ENCODE measurements at places on chromosomes 13 and 19. TPM values are rescaled to one million over a fixed set of nuclear protein-coding genes. Genes with fewer than 3 reads are reported as not detected.
A peak's percentile ranks its signal among the peaks of the same experiment; 100 is the strongest.

The LSM7 gene
- total RNA-seq: 284 TPM

The ZNF57 gene
- total RNA-seq: 7.8 TPM

The KANK3 gene
- total RNA-seq: 0.40 TPM

The ZNF534 gene
- total RNA-seq: 0.29 TPM

The OR7C1 gene
- total RNA-seq: 0.16 TPM

The TYROBP gene
- 2.7 TPM for total RNA-seq

The ZNF154 gene
- 0.07 TPM for total RNA-seq

GRCh38 chr19:54352041-54352440 is 12.7 kb downstream of the LAIR1 start:
- H3K4me1 ChIP-seq: no peaks in the 10 kb centered on the region
- no peaks in the 10 kb centered on the region for H3K36me3 ChIP-seq
- H3K27me3 ChIP-seq: peaks cover 8% of the 10 kb centered on the region
- no peak overlapping the region for H3K27ac ChIP-seq
- no peak overlapping the region for H3K4me3 ChIP-seq

GRCh38 chr19:4980067-4980466 is 11.2 kb downstream of the KDM4B start:
- H3K36me3 ChIP-seq: peaks cover 19% of the 10 kb centered on the region
- no peak overlapping the region for H3K27ac ChIP-seq
- peaks cover under 1% of the 10 kb centered on the region for H3K4me1 ChIP-seq
- DNase-seq: no peak

GRCh38 chr19:8045872-8046568 is 6.5 kb upstream of the CCL25 start:
- no peaks in the 10 kb centered on the region for H3K36me3 ChIP-seq
- no peak overlapping the region for H3K27ac ChIP-seq
- H3K27me3 ChIP-seq: no peaks in the 10 kb centered on the region
- H3K4me3 ChIP-seq: no peak overlapping the region
- peaks cover 13% of the 10 kb centered on the region for H3K4me1 ChIP-seq

DNA sequence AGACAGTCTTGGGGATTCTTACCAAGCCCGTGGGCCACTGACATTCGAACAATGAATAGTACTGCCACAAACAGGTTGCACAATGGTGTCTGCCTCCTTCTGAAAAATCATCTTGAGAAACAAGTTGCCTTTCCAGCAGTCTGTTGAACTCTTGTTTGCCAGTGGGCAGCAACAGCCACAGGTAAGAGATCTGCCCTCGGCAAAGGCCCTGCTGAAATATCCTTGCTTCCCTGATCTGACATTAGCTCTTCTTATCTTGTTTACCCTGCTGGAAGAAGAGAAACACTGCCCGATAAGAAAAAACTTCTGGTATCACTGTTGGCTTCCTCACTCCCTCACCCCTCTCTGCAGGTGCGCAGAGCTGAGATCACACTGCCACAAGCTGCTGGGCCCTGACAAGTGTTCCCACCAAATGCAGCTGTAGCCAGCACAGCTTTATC is 2.0 kb downstream of the DOCK9 start:
- H3K4me3 ChIP-seq: no peak overlapping the region
- no peaks in the 10 kb centered on the region for H3K27me3 ChIP-seq
- no peaks in the 10 kb centered on the region for H3K36me3 ChIP-seq
- peak overlapping the region; percentile 23 for H3K27ac ChIP-seq

- peaks cover 2% of the 10 kb centered on the region for H3K27me3 ChIP-seq
- no peak for DNase-seq
- H3K4me1 ChIP-seq: no peaks in the 10 kb centered on the region
- no peak overlapping the region for H3K4me3 ChIP-seq
Measured at GRCh38 chr19:5778402-5778801, 6.1 kb downstream of the PRR22 start.

DNA sequence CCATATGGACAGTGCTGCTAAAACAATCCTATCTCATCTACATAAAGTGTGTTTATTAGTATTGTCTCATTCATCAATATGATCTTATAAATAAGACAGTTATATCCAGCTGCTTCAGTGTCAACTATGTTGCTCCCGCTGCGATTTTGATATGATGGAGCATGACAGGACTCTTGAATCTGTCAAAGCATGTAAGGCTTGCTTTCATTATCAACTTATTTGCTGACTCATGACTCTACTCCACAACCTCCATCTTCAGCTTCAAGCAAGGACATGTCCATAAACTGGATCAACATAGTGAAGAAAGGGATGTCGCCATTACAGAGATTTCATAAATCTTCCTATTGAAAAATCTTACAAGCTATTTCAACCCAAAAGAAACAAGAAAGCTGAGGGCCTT is 2812.6 kb downstream of the PCDH9 start:
- DNase-seq: no peak
- H3K4me1 ChIP-seq: no peaks in the 10 kb centered on the region
- no peak overlapping the region for H3K4me3 ChIP-seq
- no peak overlapping the region for H3K27ac ChIP-seq
- no peaks in the 10 kb centered on the region for H3K36me3 ChIP-seq
- no peaks in the 10 kb centered on the region for H3K27me3 ChIP-seq

DNA sequence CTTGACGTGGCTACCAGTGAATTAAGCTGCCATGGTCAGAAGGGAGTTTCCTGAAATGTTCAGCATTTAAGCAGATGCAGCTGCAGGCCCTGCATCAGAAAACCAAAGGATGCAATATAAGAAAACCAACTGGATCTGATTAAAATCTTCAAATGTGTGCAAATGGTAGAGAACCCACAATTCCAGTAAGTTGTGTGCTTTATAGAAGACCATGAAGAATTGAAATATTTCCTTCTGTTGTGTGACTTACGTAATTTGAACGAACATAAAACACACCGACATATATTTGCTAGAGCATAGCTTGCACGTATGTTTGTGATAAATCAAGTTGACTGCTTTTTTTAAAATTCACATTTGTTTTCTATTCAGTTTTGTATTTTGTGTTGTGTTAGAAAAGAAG is 191.4 kb downstream of the COL4A1 start:
- no peaks in the 10 kb centered on the region for H3K4me1 ChIP-seq
- H3K27me3 ChIP-seq: peaks cover 15% of the 10 kb centered on the region
- H3K27ac ChIP-seq: no peak overlapping the region

DNA sequence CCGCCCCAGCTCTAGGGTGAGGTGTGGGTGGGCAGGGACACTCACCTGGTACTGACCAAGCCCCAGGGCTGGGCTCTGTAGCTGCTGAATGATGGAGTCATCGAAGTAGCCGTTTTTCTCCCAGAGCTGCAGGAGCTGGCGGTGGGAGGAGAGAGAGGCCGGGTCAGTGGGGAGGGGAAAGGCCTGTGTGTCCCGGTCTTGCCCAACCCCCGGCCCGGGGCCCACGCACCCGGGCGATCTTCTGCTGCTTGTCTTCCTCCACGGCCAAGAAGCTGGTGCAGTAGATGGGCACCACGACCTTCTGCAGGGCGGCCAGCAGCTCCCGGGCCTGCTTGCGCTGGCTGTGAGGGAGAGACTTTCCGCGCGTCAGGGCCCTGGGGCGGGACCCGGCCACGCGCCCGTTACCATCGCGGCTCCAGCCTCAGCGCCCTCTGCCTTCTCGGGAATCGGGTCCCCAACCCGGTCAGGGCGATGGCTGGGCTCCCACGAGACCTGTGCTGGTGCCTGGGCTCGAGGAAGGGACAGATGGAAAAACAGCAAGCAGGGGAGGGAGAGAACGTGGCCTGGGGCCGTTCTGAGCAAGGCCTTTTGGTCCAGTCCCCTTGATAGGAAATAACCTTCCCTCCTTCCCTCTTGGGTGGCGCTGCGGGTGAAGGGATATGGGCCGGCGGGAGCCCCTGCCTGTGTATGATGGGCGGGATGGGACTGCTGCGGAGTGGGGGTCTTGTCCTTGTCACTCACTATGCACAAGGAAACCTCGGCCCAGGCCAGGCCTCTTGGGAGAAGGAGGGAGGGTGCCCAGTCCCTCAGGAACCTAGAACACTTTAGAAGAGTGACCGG is 11.5 kb downstream of the CHERP start:
- H3K27me3 ChIP-seq: no peaks in the 10 kb centered on the region
- DNase-seq: peak; percentile 13
- H3K4me3 ChIP-seq: no peak overlapping the region
- peaks cover 99% of the 10 kb centered on the region for H3K36me3 ChIP-seq
- H3K27ac ChIP-seq: no peak overlapping the region
- H3K4me1 ChIP-seq: no peaks in the 10 kb centered on the region

DNA sequence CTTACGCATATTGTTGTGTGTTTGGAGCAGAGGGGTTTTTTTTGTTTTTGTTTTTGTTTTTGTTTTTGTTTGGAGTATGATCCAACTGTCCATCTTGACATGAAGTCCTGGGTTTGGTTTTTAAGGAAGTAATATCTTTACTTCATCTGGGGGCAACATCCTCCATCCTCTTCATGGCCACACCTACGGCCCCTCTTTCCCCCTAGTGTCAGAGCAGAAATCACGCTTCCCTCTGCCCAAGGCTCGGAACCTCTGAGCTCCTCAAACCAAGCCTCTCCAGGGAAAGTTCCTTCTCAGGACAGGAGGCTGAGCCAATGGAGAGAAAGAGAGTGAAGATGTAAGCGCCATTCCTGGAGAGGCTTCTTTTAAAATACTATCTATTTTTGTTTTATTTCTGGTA is 58.6 kb upstream of the PDX1 start:
- H3K27ac ChIP-seq: no peak overlapping the region
- H3K36me3 ChIP-seq: no peaks in the 10 kb centered on the region
- DNase-seq: no peak
- H3K4me1 ChIP-seq: no peaks in the 10 kb centered on the region

DNA sequence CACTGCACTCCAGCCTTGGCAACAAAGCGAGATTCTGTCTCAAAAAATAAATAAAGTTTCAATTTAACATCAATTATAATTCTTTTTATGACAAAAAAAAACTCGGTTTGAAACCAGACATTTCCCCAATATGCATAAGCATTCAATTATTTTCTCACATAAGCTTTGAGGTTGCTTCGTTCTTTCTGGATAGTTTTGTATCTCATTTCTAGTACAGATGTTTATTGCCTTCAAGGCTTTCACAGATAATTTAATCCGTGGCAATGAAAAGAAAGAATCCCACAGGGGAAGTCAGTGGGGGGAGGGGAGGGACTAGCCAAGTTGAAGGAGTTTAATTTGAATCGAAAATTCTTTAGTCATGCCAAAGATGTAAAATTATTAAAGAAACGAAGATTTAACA is 29.6 kb upstream of the TSC22D1 start:
- no peak for DNase-seq
- no peak overlapping the region for H3K4me3 ChIP-seq
- no peaks in the 10 kb centered on the region for H3K4me1 ChIP-seq
- H3K36me3 ChIP-seq: no peaks in the 10 kb centered on the region
- H3K27me3 ChIP-seq: no peaks in the 10 kb centered on the region

- H3K27ac ChIP-seq: no peak overlapping the region
- H3K4me1 ChIP-seq: no peaks in the 10 kb centered on the region
- H3K27me3 ChIP-seq: no peaks in the 10 kb centered on the region
Measured at GRCh38 chr13:74575729-74576125, 441.5 kb upstream of the KLF12 start.

GRCh38 chr13:48741377-48741776 is 87.6 kb downstream of the CYSLTR2 start:
- no peak overlapping the region for H3K27ac ChIP-seq
- no peaks in the 10 kb centered on the region for H3K4me1 ChIP-seq
- no peaks in the 10 kb centered on the region for H3K36me3 ChIP-seq
- no peak for DNase-seq

GRCh38 chr13:97913206-97913605 is 40.3 kb upstream of the IPO5 start:
- H3K27me3 ChIP-seq: no peaks in the 10 kb centered on the region
- no peaks in the 10 kb centered on the region for H3K4me1 ChIP-seq
- no peak for DNase-seq
- H3K27ac ChIP-seq: no peak overlapping the region

GRCh38 chr13:26500618-26501320 is 56.7 kb upstream of the WASF3 start:
- H3K4me1 ChIP-seq: no peaks in the 10 kb centered on the region
- H3K27ac ChIP-seq: no peak overlapping the region
- H3K4me3 ChIP-seq: no peak overlapping the region
- no peaks in the 10 kb centered on the region for H3K27me3 ChIP-seq

- H3K27me3 ChIP-seq: no peaks in the 10 kb centered on the region
- H3K27ac ChIP-seq: no peak overlapping the region
- no peaks in the 10 kb centered on the region for H3K36me3 ChIP-seq
- DNase-seq: no peak
Measured at GRCh38 chr13:48729856-48730255, 76.1 kb downstream of the CYSLTR2 start.

- no peaks in the 10 kb centered on the region for H3K27me3 ChIP-seq
- no peaks in the 10 kb centered on the region for H3K4me1 ChIP-seq
- H3K36me3 ChIP-seq: no peaks in the 10 kb centered on the region
- no peak overlapping the region for H3K27ac ChIP-seq
Measured at GRCh38 chr13:113827021-113827420, 36.9 kb downstream of the GAS6 start.

- no peak for DNase-seq
- no peak overlapping the region for H3K4me3 ChIP-seq
- H3K36me3 ChIP-seq: peaks cover 23% of the 10 kb centered on the region
- H3K27me3 ChIP-seq: no peaks in the 10 kb centered on the region
- H3K27ac ChIP-seq: peak overlapping the region; percentile 87
- peaks cover 18% of the 10 kb centered on the region for H3K4me1 ChIP-seq
Measured at GRCh38 chr19:39969266-39969665, 1.7 kb upstream of the PSMC4 start.

DNA sequence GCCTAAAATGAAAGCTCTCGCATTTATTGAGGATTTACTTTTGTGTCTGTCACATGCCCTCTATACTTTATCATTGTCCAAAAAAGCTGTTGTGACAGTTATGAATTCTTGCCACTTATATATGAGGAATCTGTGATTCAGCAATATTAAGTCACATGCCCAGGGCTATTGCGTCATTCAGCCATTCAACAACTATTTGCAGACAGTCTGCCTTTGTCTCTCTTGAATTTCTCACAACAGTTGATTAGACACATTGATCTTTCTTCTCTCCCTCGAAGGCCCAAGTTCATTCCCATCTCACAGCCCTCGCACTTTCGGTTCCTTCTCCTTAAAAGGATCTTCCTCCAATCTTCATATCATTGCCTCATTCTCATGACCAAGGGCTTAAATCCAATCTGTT is 342.6 kb downstream of the MZT1 start:
- no peaks in the 10 kb centered on the region for H3K36me3 ChIP-seq
- H3K4me3 ChIP-seq: no peak overlapping the region
- no peaks in the 10 kb centered on the region for H3K4me1 ChIP-seq
- no peak for DNase-seq
- no peak overlapping the region for H3K27ac ChIP-seq
- no peaks in the 10 kb centered on the region for H3K27me3 ChIP-seq

- no peaks in the 10 kb centered on the region for H3K27me3 ChIP-seq
- no peak for DNase-seq
- H3K36me3 ChIP-seq: no peaks in the 10 kb centered on the region
- H3K4me3 ChIP-seq: no peak overlapping the region
- no peak overlapping the region for H3K27ac ChIP-seq
Measured at GRCh38 chr13:34719060-34719875, 222.8 kb upstream of the NBEA start.

DNA sequence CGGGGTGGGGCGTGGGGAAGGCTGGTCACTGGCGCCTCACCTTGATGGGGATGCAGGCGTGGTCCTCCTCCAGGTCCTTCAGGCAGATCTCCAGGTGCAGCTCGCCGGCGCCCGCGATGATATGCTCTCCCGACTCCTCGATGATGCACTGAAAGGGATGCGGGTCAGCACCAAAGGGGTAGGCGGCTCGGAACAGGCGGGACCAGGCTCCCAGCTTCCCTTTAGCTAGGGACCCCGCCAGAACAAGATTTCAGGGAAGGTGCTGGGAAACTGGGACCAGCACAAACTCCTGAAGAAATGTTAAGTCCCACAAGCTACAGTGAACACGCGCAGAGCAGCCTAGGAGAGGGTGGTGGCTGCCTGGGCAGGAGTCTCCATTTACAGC is 6.0 kb downstream of the EEF2 start:
- H3K27me3 ChIP-seq: no peaks in the 10 kb centered on the region
- H3K36me3 ChIP-seq: peaks cover 93% of the 10 kb centered on the region
- H3K27ac ChIP-seq: no peak overlapping the region
- no peak overlapping the region for H3K4me3 ChIP-seq
- no peak for DNase-seq
- peaks cover 73% of the 10 kb centered on the region for H3K4me1 ChIP-seq
